ENCODE measurements at places on chromosomes 1 and 21.

GRCh38 chr21:44677881-44678280 lies 4.1 kb downstream of the KRTAP12-1 start:
- no peak for DNase-seq

DNA sequence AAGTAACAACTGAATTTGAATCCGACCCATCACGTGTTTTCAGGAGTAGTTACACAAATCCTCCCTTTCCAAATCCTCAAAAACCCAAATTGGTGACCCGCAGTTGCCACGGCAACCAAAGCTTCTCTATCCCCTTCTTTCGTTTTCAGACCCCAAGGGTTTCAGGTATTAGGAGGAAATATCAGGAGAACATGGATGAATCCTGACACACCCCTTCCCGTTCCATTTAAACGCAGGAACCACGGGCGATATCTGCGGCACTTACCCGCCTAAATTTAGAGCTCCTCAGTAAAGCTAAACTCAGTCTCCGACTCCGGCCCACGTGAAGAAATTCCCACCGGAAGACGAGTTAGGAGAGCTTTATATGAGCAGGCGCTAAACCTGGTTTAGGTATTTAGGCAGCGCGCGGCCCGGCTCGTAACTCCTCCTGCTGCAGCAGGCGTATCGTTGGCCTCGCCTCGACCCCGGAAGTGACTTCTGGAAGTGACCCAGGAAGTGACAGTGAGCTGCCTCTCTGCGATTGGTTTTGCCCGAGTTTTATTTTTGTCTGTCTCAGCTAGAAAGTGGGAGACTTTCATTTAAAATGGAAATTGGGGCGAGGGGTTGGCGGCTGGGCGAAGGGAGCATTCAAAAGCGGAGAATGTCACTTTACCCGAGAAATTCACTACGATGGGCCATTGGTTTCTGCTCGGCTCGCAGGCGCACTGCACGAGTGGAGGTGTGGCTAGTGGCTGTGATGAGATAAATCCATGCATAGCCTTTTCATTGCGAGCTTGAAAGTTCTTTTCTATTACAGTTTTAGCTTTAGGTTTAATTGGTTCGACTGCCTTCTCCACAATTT lies at the start of gene TAF1A:
Gene TAF1A (minus strand): TSS at position 472 of the 841 bp plus-strand sequence.
- DNase-seq: peak; percentile 87

GRCh38 chr1:29679828-29680558 lies 443.7 kb downstream of the PTPRU start:
- no peak for DNase-seq

- no peak for DNase-seq
Observed at GRCh38 chr1:204703268-204703664, 17.7 kb upstream of the LRRN2 start.

DNA sequence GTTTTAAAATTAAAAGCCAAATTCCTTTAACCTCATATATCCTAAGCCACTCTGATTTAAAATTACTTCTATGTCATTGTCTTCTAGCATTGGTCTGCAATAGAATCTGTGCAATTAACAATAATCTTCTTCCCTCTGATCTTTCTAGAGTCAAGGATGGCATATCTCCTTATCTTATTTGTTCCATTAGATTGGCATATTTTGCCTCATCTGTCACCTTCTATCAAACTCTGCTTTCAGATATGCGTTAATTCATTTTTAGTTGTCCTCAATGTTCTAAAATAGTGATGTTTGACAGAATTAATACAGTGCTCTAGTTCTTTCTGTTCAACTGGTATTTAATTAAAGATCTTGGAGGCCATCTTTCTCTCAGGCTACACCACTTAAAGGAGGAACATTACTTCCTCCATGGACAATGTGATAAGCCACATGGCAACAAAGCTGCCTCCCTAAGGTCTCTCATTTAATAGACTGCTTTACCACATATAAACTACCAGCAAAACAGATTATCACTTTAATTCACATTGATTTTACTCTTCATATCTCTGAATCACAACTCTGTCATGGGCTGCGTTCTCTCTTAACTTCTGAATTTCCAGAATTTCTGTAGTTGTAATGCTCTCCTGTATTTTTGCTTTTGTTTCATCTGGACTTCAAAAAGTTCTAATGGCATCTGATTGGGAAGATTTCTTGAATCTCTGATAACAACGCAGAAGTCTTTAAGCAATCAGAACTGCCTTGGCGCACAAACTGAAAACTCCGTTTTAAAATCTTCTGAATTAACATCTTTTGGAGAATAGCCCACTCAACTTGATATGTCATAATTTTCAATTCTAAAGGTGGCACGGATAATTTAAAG lies 2.8 kb downstream of the NRIP1 start:
- DNase-seq: no peak

DNA sequence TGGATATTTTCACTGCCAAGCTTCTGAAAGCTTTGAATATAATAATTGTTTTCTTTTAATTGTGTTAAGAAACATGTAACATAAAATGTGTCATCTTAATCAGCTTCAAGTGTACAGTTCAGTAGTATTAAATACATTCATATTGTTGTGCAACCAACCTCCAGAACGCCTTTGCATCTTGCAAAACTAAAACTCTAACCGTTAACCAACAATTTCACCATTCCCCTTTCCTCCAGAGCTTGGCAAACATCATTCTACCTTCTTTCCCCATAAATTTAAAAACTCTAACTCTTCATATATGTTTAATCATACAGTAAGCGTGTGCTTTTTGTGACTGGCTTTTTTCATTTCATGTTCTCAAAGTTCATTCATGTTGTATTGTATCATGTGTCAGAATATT lies 2.1 kb downstream of the MNDA start:
- no peak for DNase-seq

DNA sequence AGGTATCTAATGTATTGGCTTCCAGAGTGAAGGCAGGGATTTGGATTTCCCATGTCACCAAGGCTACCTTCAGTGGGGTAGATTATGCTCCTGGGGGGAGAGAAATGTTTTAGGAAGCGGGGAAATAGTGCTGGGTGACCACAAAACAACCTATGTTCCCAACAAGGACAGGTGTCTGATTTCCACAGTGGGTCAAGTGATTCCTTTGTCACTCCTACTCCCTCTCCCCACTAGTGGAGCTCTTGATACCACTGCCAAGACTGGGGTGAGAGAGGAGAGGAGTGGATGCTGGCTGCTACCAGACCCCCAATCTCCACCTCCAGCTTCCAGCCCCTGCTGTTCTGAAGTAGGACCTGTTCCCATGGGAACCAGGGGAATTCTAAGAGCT lies 104.3 kb upstream of the FAM78B start:
- no peak for DNase-seq

DNA sequence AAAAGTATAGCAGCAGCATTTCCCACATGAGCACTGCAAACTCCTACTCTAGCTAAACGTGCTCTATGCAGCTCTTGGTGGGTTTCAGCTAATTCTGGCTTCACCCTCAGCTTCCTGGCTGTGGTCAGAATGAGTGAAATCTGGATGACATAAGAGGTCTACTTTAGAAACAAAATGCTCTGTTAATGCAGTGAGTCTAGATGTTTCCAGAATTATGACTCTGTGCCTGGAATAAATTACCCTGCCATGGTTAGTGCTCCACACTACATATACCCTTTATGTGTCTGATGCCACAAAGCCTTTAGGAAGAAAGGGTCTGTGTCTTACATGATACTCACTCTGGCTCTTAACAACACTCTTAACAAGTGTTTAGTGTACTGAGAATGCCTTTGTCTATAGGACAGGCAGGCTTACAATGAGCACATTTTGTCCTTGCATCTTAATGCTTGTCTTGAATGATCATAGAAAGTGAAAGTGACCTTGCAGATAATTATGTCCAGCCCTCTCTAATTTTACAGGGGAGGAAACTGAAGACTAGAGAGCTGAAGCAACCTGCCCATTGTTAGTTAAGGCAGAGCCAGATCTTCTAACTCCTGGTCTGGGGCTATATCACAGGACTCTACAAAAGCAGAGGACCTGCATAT lies 9.2 kb downstream of the S100A10 start:
- DNase-seq: peak; percentile 43
